ENCODE measurements at places on chromosomes 4 and X.

DNA sequence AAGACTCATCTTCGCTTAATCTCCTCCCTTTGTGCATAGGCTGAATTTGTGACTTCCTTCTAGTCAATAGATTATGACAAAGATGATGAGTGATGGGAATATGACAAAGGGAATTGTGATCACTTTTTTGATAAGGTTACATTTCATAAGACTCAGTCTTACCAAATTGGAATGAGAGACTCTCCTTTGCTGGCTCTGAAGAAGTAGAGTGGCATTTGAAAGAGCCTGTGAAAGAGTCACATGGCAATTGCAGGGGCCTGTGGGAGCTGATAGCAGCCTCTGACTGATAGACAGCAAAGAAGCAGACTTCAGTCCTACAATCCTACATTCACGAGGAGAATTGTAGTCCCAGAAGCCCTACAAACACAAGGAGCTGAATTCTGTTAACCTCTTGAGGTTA lies 44.9 kb upstream of the ADAMTS3 start:
- no peak for DNase-seq

DNA sequence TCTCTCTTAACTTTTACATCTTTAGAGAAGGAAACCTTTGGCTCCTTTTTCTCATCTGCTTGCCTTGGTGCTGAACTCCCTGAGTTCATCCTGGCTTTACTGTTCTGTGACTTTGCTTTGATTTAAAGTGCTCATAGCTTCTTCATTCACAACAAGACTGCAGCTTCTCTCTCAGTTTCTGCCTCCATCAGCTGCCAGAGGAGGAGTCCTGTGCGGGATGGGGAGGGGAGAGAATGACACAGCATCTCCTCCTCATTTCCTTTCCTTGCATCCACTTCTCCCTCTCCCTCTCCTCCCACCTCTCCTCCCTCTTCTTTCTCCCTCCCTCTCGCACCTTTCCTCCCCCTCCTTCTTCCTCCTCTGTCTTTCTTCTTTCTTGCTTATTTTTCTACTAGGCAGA lies 42.0 kb downstream of the CBLL2 start:
- DNase-seq = no peak

DNA sequence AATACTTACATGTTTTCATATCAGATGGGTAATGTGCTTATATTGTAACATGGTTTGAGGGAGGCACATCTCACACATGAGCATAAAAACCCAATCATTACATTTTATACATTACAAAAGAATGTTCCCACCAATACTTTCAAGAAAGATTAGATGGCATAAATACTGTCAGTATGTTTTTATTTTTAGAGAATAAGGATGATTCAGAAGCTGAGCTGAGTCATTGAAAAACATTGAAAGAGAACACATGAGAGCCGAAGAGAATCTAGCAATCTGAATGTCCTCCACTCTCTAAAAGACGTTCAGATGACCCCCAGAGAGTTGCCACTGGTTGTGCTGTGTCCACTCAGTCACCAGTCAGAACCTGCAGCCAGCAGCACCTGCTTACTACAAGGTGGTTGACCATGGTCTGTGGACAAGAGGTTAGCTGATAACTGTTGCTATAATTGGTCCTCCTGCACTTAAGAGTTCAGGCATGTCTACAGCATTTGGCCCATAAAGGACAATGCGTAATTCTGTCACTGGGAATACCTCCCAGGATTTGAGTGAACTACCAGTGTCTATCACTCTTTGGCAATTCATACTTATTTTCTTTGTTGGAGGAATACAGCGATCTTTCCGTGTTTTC lies 382.2 kb upstream of the IGFBP7 start:
- DNase-seq = no peak

DNA sequence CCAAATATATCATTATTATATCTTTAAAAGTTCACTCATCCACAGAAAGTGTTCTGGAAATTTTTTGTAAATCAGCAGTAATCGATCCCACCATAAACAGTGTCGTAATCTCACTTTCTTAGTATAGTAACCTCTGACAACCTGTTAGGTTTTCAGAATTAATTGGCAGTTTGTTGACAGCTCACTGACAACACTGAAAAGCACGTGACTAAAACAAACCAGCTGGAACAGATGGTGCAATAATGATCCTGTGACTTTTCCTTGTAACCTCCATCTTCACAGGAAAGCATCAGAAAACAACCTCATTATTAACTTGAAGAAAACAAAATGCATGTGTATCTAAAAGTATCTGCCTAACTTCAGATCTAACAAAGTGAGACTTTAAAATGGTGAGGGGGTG lies 48.5 kb downstream of the FSTL5 start:
- DNase-seq = no peak

DNA sequence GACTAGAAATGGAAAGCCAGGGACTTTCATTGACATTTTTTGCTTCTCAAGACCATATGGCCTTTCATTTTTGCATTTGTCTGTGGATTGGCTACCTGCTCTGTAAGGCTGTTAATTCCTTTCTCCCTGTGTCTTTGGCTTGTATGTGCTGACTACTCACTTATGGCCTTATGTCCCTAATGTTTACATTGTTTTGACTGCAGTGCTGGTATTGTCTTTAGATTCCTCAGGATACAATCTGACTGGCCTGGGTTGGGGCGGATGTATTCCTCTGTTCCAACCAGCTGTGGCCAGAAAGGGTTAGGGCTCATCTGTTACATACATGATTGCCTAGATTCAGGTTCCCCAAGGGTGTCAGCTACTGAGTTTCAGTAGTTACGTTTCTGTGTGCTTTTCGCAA lies 108.1 kb downstream of the RAPGEF2 start:
- no peak for DNase-seq

DNA sequence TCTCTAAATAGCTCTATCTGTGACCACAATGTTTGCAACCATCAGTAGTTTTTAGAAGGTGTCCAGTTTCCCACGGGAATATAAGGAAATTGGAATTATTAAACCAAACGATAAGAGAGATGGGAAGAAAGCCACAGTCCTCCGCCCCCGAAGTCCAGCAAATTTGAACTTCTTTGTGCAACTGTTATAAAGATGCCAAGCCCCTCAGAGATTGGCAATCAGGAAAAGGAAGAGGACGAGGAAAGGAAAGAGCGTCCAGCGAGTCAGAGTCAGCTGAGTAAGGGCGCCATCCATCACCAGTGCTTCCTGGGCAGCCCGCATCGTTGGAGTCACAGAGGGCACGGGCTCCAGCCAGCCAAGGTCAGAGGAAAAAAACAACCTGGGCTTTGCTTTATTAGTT lies 35.7 kb downstream of the LDB2 start:
- no peak for DNase-seq

DNA sequence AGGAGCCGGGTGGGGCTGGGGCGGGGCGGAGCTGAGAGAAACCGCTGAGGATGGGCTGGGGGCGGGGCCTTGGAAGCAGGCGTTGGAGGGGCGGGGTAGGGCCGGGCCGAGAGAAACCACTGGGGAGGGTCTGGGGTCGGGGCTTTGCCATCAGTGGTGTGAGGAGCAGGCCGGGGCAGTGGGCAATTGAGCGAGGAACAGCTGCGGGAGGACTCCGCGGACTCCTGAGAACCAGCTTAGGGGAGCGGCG lies 1.3 kb upstream of the EOLA2 start:
- no peak for DNase-seq

DNA sequence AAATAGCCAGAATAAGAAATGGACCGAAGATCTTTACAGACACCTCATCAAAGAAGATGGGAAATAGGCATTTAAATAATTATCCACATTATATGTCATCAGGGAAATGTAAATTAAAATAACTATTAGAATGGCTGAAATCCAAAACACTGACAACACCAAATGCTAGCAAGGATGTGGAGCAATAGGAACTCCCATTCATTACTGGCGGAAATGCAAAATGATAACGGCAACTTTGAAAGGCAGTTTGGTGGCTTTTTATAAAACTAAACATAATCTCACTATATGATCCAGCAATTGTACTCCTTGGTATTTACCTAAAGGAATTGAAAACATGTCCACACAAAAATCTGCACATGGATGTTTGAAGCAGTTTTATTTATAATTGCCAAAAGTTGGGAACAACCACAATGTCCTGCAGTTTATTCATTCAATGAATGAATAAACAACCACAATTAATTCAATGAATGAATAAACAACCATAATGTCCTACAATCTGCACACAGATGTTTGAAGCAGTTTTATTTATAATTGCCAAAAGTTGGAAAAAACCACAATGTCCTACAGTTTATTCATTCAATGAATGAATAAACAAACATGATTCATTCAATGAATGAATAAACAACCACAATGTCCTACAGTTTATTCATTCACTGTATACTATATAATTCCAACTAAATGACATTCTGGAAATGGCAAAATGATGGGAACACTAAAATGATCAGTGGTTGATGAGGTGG lies 117.6 kb upstream of the PCDH18 start:
- DNase-seq = no peak

DNA sequence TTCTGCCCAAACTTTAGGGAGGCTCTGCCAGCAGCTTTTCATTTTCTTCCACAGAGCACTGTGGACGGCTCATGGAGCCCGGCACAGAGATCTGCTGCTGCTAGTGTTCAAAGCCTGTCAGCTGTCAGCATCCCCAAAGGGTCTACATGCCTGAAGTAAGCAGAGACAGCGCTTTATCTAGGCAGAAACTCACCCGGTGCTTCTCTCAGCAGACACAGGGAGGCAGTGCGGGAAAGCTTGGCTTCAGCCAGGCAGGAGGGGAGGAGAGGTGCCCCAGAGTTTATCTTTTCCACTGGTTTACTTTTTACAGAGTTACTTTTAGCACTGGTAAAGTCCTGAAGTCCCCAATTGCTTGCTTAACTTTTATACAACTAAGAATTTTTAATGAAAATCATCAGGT lies 339.3 kb downstream of the NKX6-1 start:
- DNase-seq = no peak

- DNase-seq = no peak
Observed at GRCh38 chr4:183831683-183832082, 73.4 kb upstream of the STOX2 start.

- no peak for DNase-seq
Observed at GRCh38 chrX:111244235-111244750, 26.0 kb downstream of the CAPN6 start.

DNA sequence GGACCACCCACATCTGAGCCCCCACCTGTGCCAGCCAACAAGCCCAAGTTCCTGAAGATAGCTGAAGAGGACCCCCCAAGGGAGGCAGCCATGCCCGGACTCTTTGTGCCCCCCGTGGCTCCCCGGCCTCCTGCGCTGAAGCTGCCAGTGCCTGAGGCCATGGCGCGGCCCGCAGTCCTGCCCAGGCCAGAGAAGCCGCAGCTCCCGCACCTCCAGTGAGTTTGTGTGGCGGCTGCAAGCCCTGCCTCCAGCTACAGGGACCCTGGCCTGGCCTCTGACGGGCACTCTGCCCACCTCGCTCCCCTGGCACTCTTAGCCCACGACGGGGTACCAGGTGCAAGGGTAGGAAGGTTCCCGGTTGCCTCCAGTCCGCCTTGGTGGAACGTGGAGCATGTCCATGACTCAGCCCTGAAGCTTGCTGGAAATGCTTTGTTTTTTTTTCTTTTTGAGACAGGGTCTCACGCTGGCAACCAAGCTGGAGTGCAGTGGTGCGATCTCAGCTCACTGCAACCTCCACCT lies 13.7 kb upstream of the ADD1 start:
- no peak for DNase-seq

GRCh38 chr4:8199594-8200301 lies 658 bp downstream of the SH3TC1 start:
- DNase-seq = no peak

DNA sequence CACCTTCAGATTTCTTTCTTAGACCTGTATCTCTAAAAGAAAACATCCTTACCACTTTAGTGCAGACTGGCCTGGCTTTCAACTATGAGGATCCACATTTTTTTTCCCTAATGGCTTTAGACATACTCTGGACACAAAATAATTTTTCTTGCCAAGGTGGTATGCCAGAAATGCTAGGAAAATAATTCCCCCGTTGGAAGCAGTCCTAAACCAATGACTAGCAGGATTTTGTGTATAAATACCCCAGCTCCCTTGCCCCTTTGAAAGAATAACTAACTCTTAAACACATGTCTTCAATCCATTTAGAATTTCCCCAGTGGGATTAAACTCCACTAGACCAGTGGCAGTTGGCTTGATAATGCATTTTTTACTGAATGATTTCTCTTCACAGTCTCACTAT lies 500.5 kb upstream of the FTHL17 start:
- DNase-seq = no peak

DNA sequence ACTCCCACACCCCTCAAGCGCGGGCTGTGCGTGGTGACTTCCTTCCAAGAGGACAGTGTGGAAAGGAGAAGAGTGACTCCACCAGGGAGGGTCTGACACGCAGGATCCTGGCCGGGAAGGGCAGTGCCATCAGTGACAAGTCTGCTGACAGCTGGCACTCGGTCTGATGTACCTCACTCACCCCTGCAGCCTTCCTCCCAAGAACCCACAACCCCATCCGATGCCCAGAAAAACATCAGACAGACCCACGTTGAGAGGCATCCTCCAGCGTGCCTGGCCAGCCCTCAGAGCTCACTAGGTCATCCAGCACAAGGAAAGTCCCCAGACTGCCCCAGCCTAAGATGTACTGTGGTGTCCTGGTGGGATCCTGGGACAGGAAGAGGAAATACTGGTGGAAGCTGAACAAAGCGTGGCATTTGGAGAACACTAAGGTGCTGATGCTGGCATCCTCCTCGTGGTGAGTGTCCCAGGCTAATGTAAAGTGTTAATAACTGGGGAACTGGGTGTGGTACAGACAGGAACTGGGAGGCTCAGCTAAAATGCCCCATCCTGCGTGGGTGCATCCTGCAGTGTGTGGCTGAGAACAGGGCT lies 200.0 kb upstream of the PSAPL1 start:
- no peak for DNase-seq

- no peak for DNase-seq
Observed at GRCh38 chrX:11412715-11413623, 119.8 kb downstream of the AMELX start.

GRCh38 chr4:116217781-116218180 lies 867.6 kb downstream of the TRAM1L1 start:
- no peak for DNase-seq

DNA sequence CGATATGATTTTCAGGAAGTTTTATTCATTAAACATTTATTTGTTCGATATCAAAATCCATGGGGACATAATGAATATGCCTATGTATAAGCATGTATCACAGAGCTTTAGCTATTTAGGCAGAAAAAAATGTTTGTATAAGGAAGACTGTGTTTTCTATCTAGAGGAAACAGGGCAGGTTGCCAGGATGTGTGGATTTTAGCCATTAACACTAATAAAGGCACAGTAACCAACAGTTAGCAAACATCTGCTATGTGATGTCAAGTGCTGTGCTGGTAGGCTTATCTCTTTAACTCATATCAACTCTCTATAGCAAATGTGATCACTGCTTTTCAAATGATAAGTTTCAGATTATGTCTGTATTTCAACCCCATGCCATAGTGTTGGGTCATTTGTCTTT lies 708.9 kb upstream of the HS3ST1 start:
- no peak for DNase-seq

GRCh38 chr4:89301003-89301402 lies 6.6 kb downstream of the GPRIN3 start:
- no peak for DNase-seq

GRCh38 chrX:121641560-121641959 lies 594.1 kb downstream of the GLUD2 start:
- no peak for DNase-seq

DNA sequence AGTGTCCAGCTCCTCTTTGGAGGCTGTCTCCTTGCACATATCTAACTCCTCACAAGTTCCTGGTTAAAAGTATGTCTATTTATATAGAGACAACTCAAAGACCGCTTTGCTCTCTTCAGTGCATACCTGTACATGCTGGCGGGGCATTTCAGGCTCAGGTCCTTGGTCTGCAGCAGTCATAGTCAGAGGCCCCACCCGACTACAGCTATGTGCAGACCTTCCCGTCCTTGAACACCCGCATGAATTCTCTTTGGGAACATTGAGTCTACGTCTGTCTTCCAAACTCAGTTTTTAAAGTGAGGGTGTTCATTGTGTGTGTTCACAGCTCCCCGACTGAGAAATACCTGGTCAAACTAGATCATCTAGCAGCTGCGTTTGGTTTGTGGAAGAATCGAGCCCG lies 4.2 kb downstream of the BCOR start:
- no peak for DNase-seq

Measured in keratinocyte (primary cell).